ENCODE measurements at places on chromosomes 3 and 15.
A peak's percentile ranks its signal among the peaks of the same experiment; 100 is the strongest.

DNA sequence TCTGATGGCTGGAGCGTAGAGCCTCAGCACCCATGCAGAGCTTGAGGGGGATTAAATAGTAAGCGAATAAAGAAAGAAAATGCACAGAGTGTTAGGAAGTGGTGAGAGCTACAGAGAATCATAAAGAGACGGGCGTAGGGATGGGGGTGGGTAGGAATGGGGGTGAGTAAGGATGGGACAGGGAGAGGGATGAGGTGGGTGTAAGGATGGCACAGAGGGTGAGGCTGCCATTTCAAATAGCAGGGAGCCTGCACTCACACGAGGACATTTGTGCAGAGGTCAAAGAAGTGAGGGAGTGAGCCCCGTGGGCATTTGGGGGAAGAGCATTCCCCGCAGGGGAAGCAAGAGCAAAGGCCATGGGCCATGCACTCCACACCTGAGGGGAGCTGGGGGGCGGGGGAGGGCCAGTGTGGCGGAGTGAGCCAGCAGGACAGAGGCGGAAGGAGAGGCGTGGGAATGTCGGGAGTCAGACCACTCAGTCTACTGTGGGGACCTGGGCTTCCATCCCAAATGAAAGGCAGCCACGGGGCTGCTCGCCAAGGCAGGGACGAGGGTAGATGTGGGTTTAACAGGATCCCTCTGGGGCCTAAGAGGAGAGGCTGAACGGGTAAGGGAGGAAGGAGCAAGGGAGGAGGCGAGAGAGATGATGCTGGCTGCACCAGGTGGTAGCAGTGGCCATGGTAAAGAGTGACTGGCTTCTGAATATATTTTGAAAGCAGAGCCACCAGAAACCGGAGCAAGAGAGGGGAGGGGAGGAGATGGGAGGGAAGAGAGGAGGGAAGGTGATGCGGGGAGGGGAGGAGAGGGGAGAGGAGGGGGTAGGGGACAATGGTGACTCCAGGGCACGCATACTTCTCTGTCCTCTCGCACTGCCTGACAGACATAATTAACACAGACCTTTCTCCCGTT lies 35.2 kb upstream of the SLC6A6 start:
- no peak for DNase-seq

DNA sequence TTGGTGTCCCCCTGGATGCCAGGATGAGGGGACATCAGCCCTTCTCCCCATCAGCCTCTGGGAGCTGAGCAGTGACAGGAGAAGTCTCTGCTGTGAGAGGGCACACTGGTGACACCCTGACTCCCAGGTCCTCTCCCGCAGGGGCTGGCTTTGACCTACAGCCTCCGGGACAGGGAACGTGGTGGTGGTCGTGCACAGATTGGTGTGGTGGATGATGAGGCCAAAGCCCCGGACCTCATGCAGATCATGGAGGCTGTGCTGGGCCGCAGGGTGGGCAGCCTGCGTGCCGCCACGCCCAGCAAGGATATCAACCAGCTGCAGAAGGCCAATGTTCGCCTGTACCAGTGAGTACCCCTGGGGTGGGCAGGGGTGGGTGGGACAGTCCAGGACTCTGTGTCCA lies 6.8 kb downstream of the VILL start:
- no peak for DNase-seq

DNA sequence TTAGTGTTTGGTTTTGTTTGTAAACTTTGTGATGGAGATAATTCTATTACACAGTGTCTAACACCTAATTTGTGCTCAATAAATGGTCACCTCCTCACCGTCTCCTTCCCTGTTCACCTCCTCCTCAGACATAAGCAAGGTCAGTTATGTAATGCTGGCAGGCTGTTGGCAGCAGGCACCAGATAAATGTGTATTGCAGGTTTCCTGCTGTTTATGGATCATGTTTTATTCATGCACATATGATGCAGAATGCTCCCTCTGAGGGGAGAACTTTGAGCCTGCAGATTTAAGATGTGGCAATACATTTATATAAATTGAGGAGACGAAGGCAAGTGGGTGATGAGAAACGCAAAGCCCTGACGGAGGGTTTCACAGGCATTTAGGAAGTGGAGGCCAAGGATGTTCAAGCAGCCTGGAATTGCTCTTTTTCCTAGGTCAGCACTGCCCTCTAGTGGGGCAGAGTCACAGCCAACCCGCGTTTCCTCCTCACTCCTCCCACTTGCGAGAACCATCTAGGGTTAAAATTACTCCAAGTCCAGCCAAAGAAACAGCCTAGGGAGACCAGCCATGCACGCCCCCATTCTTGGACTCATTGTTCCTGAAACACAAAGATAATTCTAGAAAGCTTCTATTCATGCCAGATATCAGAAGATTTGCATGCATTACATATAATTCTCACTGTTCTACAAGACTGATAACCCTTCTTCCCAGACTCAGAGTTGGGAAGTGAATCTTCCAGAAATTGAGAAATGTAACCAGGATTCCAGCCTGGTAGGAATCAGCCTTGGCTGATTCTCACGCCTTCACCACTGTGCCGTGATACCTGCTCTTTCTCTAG lies 228.7 kb downstream of the SLCO3A1 start:
- peak; percentile 66 for DNase-seq

GRCh38 chr3:166829896-166830295 lies 550.2 kb downstream of the ZBBX start:
- DNase-seq: no peak

DNA sequence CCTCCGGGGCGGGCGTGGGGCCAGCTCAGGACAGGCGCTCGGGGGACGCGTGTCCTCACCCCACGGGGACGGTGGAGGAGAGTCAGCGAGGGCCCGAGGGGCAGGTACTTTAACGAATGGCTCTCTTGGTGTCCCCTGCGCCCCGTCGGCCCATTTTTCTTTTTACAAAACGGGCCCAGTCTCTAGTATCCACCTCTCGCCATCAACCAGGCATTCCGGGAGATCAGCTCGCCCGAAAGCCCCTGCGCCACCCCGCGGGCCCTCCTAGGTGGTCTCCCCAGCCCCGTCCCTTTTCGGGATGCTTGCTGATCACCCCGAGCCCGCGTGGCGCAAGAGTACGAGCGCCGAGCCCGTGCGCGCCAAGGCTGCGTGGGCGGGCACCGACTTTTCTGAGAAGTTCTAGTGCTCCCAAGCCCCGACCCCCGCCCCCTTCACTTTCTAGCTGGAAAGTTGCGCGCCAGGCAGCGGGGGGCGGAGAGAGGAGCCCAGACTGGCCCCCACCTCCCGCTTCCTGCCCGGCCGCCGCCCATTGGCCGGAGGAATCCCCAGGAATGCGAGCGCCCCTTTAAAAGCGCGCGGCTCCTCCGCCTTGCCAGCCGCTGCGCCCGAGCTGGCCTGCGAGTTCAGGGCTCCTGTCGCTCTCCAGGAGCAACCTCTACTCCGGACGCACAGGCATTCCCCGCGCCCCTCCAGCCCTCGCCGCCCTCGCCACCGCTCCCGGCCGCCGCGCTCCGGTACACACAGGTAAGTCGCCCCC lies at the start of gene THBS1:
TSS of gene THBS1 (plus strand) at position 595 of the 757 bp plus-strand sequence. CDS start 779 bp downstream, outside the sequence.
- peak; percentile 39 for DNase-seq

DNA sequence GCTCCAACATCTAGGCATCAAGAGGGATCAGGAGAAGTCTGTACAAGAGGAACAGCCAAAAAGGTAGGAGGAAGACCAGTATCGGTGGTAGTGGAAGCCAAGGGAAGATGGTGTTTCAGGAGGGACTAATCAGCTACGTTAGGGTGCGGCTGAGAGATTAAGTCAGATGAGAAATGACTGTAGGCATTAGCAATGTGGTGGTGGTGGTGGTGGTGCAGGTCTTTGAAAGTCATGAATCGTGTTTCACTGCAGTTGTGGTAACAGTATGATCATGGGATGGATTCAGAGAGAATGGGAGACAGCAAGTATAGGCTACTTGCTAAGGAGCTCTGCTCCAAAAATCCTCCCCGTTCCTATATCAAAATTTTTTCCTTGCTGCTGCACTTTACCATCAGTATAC lies 35.5 kb downstream of the ASTE1 start:
- DNase-seq: no peak

DNA sequence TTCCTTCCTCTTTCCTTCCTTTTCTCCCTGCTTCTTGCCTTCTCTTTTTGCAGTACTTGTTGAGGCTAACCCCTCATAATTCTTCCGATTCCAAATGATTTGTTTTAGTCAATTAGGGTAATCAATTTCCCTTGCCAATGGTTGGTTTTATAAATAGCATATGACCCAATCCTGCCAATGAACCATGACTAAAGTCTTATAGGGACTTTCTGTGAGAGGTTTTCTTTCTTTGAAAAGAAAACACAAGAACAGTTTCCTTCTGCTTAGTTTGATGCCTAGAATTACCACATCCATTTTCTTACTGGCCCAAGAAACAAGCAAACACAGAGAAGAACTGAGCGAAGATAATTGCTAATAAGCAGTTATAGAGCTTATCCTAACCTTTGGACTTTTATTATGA lies 292.5 kb upstream of the SATB1 start:
- no peak for DNase-seq

DNA sequence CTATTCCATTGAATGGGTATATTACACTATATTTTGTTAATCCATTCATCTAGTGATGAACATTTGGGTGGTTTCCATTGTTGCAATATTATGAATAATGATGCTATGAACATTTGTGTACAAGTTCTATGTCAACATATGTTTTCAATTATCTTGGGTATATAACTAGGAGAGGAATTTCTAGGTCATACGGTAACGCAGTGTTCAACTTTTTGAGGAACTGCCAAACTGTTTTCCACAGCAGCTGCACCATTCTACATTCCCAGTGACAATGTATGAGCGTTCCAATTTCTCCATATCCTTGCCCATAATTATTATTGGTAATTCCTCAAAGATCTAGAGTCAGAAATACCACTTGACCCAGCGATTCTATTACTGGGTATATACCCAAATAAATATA lies 24.1 kb upstream of the RORA start:
- DNase-seq: no peak

- no peak for DNase-seq
Measured at GRCh38 chr3:140424211-140424610, 253.7 kb upstream of the TRIM42 start.

GRCh38 chr3:65877160-65877559 lies 161.6 kb downstream of the MAGI1 start:
- no peak for DNase-seq

GRCh38 chr15:83112233-83112955 lies 4.9 kb downstream of the TM6SF1 start:
- DNase-seq: no peak

- DNase-seq: no peak
Measured at GRCh38 chr3:152026033-152026556, 152.7 kb downstream of the SUCNR1 start.

- DNase-seq: peak; percentile 24
Measured at GRCh38 chr15:91469632-91470567, 369.8 kb downstream of the SV2B start.

- no peak for DNase-seq
Measured at GRCh38 chr3:95029644-95030043, 966.8 kb downstream of the NSUN3 start.

DNA sequence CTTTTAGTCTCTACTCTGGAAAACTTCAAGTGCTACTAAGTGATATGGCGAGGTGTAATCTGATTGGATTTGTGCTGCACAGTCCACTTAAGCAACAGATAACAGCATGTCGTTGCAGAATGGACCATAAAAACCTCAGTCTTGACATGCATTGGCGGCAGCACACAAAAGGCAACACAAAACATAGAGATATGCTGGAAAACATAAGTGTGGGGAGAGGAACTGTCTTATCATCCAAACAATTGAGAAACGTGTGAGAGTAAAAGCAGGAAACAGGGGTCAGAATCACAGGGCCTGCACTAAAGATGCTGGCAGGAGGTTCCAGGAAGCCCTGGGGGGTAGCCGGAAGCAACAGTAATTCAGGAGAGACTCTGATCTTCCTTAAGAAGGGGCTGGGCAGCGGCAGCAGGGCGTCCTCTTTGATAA lies 82.1 kb downstream of the CGNL1 start:
- no peak for DNase-seq

DNA sequence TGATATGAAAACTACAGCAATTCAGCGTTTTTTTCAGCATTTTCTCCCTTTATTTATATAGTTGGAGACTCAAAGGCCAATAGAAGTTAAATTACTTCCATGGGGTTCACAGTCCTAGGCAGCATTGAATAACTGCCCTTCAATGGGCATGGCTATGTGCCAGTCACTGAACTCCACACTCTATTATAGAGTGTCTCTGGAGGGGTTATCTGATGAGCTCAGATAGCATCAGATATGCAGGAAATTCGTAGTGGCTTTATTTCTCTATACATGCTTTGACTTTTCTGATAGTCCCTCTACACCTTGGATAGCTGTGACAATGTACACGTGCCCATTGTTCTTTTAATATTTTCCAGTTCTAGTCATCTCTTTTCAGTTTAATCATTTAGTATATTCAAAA lies 396.9 kb upstream of the CBLB start:
- no peak for DNase-seq

- DNase-seq: peak; percentile 47
Measured at GRCh38 chr15:80152896-80153876, at the start of gene FAH. Gene FAH, plus strand, starts transcription at chr15:80152999. Its CDS starts 56 bp downstream, at chr15:80153055.

GRCh38 chr15:69132977-69133861 lies 27.2 kb upstream of the GLCE start:
- DNase-seq: no peak

DNA sequence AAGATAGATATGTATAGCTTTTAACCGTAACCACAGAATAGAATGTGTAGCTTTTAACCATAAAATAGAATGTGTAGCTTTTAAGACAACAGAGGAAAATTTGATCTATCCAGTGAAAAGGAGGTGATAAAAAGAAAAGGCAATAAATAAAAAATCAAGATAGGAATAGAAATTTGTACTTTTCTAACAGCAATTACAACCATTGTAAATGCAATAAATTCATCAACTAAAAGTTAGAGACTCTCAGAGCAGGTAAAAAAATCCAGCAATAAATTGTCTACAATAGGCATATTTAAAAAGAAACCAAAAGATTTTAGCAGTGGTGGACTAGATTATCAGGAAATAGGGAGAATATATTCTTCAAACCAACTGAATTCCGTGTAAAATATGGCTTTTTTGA lies 63.8 kb upstream of the ABHD2 start:
- no peak for DNase-seq

DNA sequence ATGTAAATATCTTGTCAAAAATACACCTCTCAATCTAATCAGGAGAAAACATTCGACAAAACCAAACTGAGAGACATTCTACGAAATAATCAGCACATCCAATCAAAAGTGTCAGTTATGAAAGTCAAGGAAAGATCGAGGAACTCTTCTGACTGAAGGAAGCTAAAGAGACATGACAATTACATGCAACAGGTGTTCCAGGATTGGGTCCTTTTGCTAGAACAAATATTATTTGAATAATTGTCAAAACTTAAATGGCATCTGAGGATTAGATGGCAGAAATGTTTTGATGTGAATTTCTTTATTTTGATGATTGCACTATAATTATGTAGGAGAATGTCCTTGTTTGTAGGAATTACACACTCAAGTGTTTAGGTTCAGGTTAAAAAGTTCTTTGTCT lies 124.1 kb upstream of the HES1 start:
- DNase-seq: no peak

- DNase-seq: no peak
Measured at GRCh38 chr15:46322753-46323152, 687.9 kb downstream of the SQOR start.

- no peak for DNase-seq
Measured at GRCh38 chr15:81887912-81888311, 157.9 kb downstream of the MEX3B start.

All from natural killer cell (primary cell).